ENCODE measurements at places on chromosomes 6 and 20.

- no peak for DNase-seq
These were observed 203.9 kb upstream of the PRDM1 start for GRCh38 chr6:105882121-105882803.

GRCh38 chr6:157226026-157226625, 97.2 kb downstream of the TMEM242 start:
- DNase-seq, result no peak

DNA sequence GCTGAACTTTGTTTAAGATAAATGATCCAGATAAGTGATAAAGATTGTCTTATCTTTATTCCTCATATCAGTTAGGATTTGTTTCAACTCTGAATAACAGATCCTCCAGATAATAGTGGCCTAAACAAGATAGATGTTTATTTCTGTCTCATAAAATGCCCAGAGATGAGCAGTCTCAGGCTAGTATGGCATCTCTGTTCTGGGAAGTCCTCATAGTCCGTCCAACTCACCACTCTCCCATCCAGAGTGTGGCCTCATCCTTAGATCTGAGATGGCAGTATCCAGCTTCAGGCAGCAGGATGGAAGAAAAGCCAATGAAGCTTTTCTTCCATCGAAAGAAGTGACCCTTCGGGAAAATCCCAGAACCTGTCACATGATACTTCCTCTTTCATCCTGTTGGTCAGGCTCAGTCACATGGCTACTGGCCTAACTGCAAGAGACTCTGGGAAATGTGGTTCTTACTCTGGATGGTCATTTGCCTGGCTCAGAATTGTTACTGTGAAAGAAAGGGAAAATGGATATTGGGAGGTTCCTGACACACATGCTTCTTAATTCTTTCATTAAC, 29.4 kb upstream of the TAGAP start:
- DNase-seq, result no peak

DNA sequence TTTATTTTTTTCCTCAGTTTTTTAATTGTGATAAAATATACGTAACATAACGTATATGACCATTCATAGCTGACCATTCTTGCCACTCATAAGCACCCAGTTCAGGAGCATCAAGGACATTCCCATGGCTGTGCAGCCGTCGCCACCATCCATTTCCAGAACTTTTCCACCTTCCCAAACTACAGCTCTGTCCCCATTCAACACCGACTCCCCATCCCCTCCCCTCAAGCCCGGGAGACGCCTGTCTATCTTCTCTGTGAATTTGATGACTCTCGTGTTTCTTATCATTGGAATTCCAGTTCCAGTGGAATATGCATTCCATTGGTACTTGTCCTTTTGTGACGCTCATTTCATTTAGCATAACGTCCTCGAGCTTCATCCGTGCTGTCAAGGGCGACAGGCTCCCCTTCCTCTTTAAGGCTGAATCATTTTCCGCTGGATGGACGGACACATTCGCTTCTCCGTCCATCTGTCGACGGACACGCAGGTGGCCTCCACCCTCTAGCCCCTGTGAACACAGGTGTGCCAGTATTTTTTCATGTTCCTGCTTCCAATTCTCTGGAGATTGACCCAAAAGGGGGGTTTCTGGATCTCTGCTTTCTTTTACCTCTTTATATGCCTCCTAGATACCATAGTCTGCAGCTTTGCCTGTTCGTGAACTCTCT, 88.1 kb downstream of the YTHDF1 start:
- DNase-seq, result no peak

GRCh38 chr6:88983532-88983931, 20.1 kb upstream of the RNGTT start:
- no peak for DNase-seq

DNA sequence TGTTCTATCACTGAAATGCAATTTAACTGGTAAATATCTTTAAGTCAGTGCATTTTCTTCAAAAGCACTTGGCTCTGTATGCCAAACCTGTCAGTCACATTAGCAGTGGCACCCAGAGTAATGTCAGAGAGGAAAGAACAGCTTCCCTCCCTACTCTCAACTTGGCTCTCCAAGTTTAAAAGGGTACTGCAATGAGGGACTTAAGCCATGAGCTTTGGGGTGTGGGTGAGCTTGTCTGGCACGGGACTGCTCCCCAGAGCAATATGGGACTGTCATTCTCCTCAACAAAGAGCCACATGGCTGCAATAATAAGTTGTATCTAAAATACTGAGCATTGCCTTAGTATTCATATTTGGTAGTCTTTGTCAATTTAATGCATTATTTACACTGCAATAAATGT, 4.0 kb downstream of the GCM2 start:
- no peak for DNase-seq

DNA sequence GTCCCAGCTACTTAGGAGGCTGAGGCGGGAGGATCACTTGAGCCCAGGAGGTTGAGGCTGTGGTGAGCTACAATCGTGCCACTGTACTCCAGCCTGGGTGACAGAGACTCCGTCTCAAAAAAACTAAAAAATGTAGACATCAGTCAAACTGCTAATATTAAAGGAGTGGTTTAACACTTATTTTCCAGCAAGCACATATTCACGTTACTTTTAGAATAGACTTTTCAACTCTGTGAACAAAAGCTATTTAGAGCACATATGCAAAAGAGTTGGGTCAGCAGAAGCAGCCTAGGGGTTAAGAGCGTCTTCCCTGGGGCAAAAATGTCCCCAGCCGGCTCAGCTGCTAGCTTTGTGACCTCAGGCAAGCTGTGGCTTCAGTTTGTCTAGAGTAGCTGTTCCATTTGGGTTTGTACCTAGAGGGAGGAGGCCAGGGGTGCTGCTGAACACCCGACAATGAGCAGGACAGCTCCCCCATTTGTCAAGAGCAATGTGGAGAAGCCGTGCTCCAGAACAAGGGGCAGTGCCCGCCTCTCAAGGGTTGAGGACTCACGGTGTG, 62.5 kb upstream of the PTGIS start:
- DNase-seq, result no peak

Measured in activated T-cell treated with anti-CD3 and anti-CD28 coated beads, Interleukin-2, amount 50 U/mL, for 1 hour (primary cell).